CD4-positive, alpha-beta T cell treated with Interleukin-12 subunit alpha and Interleukin-12 subunit beta, for 1 hour (primary cell): ENCODE measurements at places on chromosomes 6 and 20.

GRCh38 chr20:1191299-1191698 is 6.5 kb upstream of the TMEM74B start:
- no peak for DNase-seq

- DNase-seq, result no peak
Measured at GRCh38 chr20:5841522-5841921, 91.3 kb downstream of the SHLD1 start.

- DNase-seq, result peak; percentile 25
Measured at GRCh38 chr6:27237089-27237803, 10.3 kb upstream of the PRSS16 start.

- DNase-seq, result no peak
Measured at GRCh38 chr20:24779131-24779530, 169.9 kb upstream of the CST7 start.

DNA sequence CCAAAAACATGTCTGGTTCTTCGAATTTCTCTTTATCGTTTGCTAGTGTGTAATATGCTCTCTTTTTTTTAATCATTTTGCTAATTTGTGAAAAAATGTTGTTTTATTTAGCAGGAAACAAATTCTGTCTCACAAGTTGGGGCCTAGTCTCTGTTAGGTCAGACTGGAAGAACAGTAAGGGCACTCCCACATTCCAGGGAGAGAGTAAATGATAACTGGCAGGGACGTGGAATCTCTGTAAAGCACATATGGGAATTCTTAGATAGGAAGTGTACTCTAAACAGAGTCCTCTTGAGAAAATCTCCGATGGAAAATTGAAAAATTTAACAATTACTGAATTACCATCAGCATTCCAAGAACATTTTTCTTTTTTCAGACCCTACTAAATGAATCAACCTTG is 16.4 kb upstream of the CCDC28A start:
- no peak for DNase-seq

DNA sequence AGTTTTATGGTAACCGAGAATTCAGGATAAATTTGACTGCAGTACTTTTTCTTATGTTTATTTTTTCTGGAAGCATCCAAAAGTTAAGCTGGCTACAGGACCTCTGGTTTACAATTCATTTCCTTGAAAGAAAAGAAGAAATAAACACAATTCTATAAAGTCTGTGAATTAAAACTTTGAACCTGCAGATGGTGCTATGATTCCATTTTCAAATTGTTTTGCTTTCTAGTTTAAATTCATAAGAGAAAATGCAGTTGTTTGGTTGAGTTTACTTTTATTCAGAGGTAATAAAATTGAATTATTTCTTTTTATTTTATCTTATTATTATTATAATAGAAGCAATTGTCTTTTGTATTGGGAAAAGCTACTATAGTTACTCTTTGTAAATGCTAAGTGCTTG is 1.8 kb upstream of the VIP start:
- DNase-seq, result no peak

DNA sequence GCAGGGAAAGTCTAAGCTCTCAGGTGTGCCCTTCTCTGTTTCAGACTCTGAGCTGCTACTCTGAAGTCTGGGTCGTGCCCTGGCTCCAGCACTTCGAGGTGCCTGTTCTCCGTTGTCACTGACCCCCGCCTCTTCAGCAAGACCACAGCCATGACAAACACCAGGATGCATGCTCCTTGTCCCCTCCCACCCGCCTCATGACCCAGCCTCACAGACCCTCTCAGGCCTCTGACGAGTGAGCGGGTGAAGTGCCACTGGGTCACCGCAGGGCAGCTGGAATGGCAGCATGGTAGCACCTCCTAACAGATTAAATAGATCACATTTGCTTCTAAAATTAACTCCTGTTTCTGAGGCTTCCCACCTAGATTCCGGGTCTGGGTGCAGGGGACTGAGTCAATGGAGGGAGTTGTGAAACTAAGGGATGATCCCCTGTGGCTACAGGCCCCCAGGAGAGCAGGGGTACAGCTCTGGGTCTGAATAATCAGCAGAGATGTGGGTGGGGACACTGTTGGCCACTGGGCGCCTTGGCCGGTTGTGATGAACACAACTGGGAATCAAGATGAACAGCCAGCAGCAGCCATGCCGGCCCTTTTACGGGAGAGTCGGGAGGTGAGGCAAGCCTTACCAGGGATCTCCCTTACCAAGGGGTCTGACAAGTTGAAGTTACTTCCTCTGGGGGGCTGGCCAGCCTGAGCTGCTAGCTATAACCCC is 10.7 kb downstream of the CST7 start:
- no peak for DNase-seq

- no peak for DNase-seq
Measured at GRCh38 chr6:137845460-137845859, 21.6 kb upstream of the TNFAIP3 start.

DNA sequence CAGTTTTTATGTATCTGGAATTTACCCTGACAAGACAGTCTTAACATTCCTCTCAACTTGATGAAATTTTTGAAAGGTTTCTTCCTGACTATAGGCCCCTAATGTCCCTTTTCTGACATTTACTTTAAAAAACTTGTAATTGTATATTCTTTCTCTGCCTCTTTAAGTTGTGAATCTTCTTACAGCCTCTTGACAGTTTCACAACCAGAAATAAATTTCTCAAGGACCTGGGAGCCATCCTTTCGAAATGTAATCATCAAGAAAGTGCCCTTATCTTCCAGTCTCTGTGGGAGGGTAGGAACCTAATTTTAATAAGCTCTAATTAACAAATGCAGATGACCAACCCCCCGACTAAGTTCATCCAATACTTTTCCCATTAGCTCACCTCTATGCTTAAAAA is 403.6 kb upstream of the GJE1 start:
- DNase-seq, result no peak

GRCh38 chr6:45450831-45451230 is 73.1 kb upstream of the SUPT3H start:
- peak; percentile 40 for DNase-seq

GRCh38 chr20:48035961-48036731 is 250.9 kb upstream of the SULF2 start:
- DNase-seq, result no peak

DNA sequence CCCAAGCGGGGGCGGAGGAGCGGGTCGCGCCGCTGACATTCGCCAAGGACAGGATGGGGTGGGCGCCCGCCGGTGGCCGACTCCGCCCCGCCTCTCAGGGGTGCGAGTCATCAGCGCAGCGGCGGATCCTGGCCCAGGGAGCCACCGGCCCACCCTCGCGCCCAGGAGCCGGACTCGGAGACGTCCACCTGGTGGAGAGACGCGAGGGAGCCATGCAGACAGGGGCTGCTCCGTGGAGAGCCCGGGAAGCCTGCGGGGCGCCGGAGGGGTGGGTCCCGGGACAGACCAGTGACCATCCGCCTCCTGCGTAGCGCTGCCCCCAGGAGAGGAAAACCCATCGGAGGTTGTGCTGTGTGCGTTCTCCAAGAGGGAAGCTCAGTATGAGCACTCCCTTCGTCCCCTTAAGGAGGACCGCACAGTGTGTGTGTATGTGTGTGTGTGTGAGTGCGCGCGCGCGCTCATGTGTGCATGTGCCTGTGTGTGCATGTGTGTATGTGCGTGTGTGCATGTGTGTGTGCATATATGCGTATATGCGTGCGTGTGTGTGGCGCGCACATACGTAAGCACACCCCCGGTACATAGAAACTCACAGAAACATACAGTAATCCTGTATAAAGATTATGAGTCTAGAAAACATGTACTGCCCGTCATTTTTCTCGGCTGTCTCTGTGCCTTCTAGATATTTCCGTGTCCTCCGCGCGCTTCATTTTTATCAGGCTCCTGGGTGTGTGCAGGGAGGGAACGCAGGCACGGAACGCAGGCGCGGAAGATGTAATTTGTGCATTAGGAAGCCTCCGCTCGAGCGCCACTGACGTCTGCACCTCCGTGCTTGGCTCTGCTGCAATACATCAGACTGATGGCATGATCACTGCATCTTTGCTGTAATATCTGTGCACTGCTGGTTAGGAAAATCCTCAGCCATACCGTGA is 158.9 kb downstream of the TBXT start:
- no peak for DNase-seq

DNA sequence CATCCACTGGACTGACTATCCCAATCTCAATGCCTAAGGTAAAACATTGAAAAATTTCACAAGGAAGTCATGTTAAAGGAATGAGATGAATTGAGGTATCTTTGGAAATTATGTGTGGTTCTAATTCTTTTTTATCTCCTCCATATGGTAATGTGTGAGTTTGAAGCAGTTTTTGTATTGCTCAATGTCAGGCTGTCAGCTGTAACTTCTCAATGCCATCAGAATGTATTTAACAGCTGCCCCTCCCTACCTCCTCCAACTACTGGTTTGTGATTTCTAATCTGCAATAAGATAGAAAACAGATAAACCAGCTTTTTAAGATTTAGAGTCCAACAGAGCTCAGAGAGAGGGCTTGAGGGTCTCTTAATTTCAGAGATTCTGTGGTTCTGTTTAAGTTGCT is 1005.8 kb upstream of the ADGRB3 start:
- no peak for DNase-seq

DNA sequence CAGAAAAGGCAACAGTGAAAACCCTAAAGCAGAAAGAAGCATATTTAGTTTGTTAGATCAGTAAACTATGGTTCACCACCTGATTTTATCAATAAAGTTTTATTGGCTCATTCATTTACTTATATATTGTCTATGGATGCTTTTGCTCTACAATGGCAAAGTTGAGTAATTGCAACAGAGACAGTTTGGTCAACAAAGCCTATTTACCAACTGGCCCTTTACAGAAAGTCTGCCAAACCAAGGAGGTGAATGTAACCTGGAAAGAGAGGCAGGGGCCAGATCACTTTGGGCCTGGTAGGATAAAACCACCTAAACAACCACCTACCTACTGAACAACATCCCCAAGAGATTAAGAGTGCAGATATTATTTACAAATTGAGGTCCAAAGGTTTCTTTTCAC is 19.4 kb downstream of the SAYSD1 start:
- no peak for DNase-seq

GRCh38 chr20:38873050-38873581 is 53.1 kb upstream of the FAM83D start:
- DNase-seq, result peak; percentile 84

GRCh38 chr6:43774776-43775534 is 4.9 kb downstream of the VEGFA start:
- DNase-seq, result peak; percentile 62

- DNase-seq, result no peak
Measured at GRCh38 chr6:134464690-134465411, 146.9 kb upstream of the SGK1 start.

- DNase-seq, result no peak
Measured at GRCh38 chr6:47075741-47076421, 33.7 kb upstream of the ADGRF1 start.

- no peak for DNase-seq
Measured at GRCh38 chr6:155001482-155001881, 6.4 kb downstream of the TIAM2 start.

- peak; percentile 20 for DNase-seq
Measured at GRCh38 chr20:5077761-5078387, 41.9 kb downstream of the PCNA start.

- no peak for DNase-seq
Measured at GRCh38 chr6:52534966-52535390, 41.9 kb downstream of the TRAM2 start.

DNA sequence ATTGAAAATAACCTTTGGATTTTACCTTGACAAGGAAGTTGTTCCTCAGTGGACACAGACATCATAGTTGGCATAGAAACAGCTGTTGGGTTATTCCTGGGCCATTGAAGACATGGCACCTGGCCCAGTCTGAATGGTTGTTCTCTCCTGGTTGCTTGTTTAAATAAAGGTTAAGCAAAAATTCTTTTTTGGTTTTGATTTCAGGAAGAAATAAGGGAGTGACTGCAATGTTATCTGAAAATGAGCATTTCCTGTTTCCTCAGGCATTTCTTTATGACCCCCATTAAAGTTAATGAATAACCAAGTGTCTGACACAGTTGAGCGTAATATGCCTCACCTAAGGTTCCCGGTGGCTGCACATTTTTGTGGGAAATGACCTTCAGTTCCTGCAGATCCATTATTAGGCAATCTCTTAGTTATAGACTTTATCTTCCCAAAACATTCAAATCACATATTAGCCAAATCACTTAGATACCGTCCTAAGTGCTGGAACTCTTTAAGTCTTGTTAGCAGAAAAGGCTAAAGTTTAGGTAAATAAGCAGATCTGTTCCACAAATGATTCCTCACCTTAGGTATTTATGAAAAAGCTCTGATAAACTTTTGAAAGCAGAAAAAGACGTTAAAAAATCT is 648.7 kb upstream of the FLRT3 start:
- DNase-seq, result no peak

- DNase-seq, result no peak
Measured at GRCh38 chr6:68859233-68859632, 224.2 kb downstream of the ADGRB3 start.

GRCh38 chr6:571892-572291 is 85.0 kb downstream of the HUS1B start:
- DNase-seq, result no peak

DNA sequence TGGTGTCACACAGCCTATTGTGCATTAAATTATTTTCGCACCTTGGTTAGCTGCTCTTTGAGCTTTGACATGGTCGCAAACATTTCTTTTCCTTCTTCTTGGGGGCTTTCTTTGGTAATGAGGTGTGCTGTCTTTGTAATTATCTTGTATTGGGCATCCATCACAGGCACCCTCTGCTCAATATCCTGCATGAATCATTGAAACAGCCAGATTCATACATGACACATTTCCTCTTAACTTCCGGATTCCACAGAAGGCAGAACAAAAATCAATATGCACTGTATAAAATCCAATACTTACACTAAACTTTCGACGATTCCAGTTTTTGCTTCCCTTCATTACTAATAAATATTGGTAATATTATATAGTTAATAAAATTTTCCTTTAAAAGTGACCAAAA is 175.6 kb downstream of the SYNE1 start:
- no peak for DNase-seq

DNA sequence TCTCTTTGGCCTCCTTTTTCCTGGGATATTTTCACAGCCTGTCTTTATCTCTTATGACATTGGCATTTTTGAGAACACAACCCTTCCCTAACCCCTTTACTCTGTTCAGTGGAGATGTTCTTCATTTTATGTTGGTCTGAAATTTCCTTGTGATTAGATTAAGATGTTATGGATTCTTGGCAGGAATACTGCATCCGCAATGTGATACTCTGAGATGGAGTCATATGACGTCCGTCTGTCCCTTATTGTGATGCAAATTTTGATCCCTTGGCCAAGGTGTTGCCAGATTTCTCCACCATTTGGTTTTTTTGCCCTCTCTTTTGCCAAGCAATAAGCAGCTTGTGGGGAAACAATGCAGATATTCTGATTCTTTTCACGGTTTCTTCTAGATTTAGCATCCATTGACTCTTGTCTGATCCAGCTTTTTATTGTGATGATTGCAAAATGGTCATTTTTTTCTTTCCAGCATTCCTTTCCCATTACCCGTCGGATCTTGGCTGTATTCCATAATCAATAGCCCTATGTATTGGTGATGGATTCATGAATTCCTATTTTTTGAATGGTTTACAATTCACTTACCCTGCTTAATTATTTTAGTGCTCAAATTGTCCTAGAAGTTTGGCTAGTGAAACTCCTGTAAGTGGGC is 85.1 kb downstream of the NCOA3 start:
- no peak for DNase-seq

GRCh38 chr6:156953479-156954146 is 176.4 kb downstream of the ARID1B start:
- DNase-seq, result peak; percentile 70

- no peak for DNase-seq
Measured at GRCh38 chr20:34771680-34772081, 53.8 kb downstream of the NCOA6 start.

GRCh38 chr6:34982424-34982852 is 93.4 kb downstream of the ANKS1A start:
- DNase-seq, result no peak
